ENCODE measurements at places on chromosomes 16 and 17. TPM values are rescaled to one million over a fixed set of nuclear protein-coding genes. Genes with fewer than 3 reads are reported as not detected.

LGALS9 gene
- 0.37 TPM for total RNA-seq

FOXO3B gene
- total RNA-seq = 2.6 TPM

KCNJ2 gene
- total RNA-seq = 1.1 TPM

BBS2 gene
- 34.6 TPM for total RNA-seq

TEKT5 gene
- total RNA-seq = not detected

GPR179 gene
- total RNA-seq = not detected

KLHL10 gene
- under 0.01 TPM for total RNA-seq

CA10 gene
- total RNA-seq = not detected
